Umbilical cord (tissue), 2 donors: ENCODE measurements at places on chromosomes 16 and 17. TPM values are rescaled to one million over a fixed set of nuclear protein-coding genes. Genes with fewer than 3 reads are reported as not detected.

Gene CDH15
- 0.48 TPM for total RNA-seq

Gene SRRM2
- 123 TPM for total RNA-seq

Gene TP53TG3
- total RNA-seq = 0.48 TPM

Gene C16orf86
- 1.7 TPM for total RNA-seq

Gene EVI2B
- total RNA-seq = 10.6 TPM

Gene ATMIN
- 55.9 TPM for total RNA-seq

Gene EPN3
- total RNA-seq = 1.2 TPM

GRCh38 chr17:82587234-82588086 lies 60.8 kb downstream of the WDR45B start:
- DNase-seq = no peak

DNA sequence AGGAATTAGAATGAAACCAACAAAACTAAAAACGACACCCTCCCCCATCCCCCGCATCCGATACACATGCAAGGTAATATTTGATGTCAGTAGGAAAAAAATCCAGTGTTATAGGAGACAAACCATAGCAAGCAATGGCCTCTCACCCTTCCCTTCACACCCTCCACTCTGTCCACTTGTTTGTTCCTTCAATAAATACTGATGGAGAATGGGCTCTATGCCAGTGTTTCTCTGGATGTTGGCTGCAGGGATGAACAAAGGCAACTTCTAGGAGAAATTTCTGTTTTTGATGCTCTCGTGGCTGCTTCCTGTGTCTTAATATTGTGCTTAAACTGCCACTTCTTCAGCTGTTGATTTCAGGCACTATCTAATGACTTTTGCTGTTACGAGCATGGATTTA lies 98.8 kb downstream of the WWOX start:
- DNase-seq = no peak

DNA sequence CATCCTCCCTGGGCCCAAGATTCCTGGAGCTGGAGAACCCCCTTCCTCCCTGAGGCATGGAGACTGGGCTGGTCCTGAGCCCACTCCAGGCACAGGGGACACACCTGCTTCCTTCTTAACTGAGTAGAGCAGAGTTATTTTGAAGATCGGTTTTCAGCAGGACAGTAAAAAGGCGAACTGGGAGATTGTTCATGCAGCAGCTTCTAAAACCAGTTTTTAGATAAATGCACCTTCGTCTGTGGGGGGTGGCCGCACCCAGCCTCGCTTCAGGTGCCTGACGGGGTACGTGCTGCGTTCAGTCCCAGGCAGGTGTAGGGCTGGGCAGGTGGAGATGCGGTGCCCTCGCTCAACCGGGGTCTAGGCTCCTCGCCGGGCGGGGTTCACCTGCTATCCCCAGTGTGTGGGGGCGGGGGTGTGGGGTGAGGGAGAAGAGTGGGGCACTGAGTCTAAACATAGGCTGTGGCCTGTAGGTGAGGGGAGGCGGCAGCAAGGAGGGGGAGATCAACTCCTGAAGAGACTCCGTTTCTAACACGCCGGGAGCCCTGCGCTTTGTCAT lies 69.5 kb downstream of the JPH3 start:
- DNase-seq = no peak

- DNase-seq = no peak
These were observed 16.2 kb downstream of the OTOP3 start for GRCh38 chr17:74951680-74952421.

GRCh38 chr17:20092261-20092867 lies 83.2 kb downstream of the SPECC1 start:
- no peak for DNase-seq

GRCh38 chr16:51888534-51888933 lies 658.4 kb downstream of the TOX3 start:
- DNase-seq = no peak

- no peak for DNase-seq
These were observed 117.8 kb downstream of the WWOX start for GRCh38 chr16:78217276-78217675.

GRCh38 chr16:48687421-48688038 lies 77.5 kb upstream of the N4BP1 start:
- DNase-seq = peak; percentile 79

GRCh38 chr17:27598337-27599050 lies 32.5 kb upstream of the LGALS9 start:
- no peak for DNase-seq

DNA sequence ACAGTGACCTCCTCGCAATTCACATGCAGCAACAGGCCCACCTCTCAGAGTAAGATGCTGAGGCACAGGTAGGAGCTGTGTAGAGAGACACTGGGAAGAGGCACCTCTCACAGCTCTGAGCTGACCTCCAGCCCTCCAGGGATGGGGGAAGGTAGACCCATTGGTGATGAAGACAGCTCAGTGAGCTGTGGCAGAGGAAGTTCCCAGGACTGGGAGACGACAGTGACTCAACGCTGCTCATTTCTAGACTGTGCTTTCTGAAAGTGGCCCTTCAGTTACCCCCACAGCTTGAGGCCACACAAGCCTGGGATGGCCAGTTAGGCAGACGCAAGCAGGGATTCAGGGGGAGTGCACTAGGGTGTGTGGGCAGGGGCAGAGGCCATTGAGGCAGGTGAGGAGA lies 2073.2 kb downstream of the TP53TG3F start:
- DNase-seq = no peak

- DNase-seq = peak; percentile 90
These were observed 26.2 kb downstream of the ANKRD40 start for GRCh38 chr17:50681263-50682200.

- no peak for DNase-seq
These were observed 10.1 kb downstream of the GAST start for GRCh38 chr17:41722231-41722630.

DNA sequence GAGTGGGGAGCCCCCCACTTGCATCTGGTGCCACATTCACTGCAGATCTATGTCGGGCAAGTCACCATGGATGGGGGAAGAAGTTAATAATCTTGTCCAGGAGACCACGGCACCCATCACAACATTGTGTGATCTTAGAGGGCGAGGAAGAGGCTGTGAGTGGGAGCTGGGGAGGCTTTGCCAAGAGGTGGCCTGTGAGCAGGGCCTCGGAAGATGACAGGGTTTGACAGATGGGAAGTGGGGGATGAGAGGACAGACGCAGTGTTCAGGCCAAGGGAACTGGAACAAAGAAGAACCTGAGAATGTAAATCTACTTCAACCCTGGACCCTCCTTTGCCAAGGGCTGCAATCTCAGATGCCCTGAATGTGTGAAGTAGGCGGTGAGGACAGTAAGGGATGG lies 12.4 kb downstream of the ACE start:
- DNase-seq = no peak

DNA sequence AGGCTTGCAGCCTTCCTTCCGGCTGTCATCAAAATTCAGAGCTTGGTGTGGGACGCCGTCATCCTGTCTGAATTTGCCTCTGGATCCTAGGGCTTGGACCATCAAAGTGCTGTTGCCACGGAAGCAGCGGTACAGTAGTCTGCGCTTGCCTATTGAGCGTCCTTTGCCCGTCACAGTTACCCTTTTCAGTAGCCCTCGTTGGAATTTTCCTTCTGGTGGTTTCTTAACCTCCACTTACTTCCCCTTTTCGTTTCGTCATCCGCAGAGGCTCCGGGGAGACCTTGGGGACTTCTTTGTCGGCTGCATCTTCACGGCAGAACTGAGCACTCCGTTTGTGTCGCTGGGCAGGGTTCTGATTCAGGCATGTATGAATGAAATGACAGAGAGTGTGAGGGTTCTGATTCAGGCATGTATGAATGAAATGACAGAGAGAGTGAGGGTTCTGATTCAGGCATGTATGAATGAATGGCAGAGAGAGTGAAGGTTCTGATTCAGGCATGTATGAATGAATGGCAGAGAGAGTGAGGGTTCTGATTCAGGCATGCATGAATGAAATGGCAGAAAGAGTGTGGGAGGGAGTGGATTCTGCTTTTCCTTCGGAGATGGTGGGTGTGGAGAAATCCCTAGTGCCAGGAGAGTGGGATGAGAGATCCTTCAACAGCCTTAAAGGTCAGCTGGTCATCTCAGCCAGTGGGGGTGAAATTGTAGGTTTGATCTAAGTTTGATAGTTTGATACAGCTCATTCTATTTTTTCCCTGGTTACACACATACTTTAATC lies 8.0 kb downstream of the TLCD3A start:
- peak; percentile 35 for DNase-seq
